ENCODE measurements at places on chromosomes 7 and 10.

DNA sequence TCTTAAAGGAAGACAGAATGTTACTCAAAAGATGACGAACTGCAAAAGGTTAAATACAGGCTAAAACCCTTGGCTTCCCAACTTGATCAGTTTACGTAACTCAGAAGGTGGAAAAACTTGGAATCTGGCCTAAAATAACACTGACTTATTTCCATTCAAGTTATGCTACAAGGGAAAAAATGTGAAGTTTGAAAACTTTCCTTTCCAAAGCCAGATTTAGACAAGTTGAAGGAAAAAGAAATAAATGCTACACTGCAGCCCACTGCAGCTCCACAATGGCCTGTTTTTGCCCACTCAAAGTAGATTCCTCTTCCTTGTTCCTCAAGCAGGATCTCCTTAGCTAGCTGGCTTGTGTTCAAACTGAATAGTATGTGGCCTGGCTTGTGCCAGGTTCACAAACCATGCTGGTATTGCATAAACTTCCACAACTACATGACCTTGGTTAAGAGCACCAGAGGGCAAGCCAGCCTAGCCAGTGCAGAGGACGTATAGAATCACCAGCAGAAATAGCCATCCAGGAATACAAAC lies 166.2 kb downstream of the CPEB3 start:
- peak; percentile 43 for DNase-seq

DNA sequence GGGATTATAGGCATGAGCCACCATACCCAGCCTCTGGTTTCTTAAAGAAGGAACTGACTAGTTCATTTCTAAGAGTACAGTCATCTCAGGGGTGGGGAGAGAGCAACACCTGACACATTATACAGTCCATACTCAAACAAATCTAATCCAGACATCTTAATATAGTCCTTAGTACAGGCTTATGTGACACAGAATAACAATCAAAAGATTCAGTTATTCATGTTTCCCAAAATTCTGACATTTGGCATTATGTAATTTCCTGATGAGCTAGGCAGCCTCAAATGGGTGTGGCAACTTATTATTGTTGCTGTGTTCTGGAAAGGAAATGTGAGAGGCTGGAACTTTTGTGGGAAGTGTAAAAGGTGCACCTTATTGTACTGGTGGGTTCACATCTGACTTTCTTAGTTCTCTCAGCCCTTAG lies 116.3 kb downstream of the WDFY4 start:
- no peak for DNase-seq

- DNase-seq = no peak
Measured at GRCh38 chr10:64519831-64520230, 998.6 kb downstream of the REEP3 start.

DNA sequence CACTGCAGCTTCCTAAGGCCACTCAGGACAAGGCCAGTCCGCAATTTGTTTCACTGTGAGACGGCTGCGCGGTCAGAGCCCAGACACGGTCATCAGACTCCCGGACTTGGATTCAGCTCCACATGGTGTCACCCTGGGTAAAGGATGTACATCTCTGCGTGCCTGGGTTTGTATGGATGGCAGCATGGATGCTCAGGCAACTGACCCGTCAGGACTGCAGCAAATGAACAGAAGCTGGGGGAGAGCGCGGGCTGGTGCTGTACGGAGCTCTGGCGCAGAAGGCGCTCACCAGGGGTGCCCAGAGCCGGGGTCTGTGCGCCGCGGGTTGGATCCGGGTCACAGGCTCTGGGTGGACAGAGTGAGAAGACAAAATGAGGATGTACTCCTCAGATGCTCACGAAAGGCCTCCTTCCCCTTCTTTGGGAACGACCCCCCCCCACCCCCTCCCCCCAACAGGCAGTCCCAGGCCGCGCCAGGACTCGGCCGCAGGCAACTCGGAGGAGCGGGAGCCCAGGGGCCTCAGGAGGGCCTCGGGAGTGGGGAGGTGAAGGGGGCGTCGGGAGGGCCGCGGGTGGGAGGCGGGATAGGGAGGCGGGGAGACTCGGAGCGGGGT lies 92.4 kb downstream of the CXCL12 start:
- DNase-seq = no peak
